ENCODE measurements at places on chromosomes 7 and 10.

GRCh38 chr10:118253397-118253796, 88.7 kb downstream of the FAM204A start:
- DNase-seq: no peak

DNA sequence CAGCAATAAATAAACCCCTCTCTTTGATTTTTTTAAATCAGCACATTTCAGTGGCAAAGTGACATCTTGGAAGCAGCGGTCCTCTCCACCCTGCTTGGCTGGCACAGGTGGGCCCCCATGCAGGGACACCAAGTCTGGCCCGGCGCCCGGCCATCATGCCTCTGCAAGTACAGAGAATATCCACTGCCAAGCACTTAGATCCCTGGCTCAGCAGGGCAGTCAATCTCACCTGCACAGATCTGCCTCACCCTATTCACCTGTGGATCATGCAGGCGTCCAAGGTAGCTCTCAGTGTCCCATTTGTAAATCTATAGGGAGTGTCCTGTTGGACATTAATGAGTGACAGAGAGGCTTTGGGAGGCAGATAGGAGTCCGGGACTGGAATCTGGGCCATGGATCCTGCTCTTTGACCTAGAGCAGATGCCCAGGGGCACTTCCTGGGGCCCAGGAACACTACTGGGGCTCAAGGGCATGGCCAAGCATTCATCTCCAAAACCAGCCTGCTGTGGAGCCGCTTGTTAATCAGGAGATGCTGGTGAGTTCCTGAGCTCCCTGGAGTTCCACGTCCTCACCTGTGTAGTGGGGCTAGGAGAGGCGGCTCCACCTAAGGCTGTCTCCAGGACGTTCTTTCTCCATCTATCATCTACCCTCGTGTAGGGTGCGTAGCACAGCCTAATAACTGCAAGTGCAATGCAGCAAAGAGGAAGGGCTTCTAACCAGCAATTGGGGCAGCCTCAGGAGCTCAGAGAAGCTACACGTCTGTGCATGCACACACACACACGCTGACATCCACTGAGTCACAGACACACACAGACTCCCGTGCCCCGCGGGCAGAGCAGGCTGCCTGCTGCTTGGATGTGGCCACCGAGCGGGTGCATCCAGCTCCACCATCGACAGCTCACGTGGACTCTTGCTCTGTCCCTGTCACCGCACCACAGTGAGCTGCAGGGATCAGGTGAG, 123.6 kb downstream of the OAT start:
- no peak for DNase-seq

- no peak for DNase-seq
These were observed 41.4 kb downstream of the GNA12 start for GRCh38 chr7:2802504-2803341.

DNA sequence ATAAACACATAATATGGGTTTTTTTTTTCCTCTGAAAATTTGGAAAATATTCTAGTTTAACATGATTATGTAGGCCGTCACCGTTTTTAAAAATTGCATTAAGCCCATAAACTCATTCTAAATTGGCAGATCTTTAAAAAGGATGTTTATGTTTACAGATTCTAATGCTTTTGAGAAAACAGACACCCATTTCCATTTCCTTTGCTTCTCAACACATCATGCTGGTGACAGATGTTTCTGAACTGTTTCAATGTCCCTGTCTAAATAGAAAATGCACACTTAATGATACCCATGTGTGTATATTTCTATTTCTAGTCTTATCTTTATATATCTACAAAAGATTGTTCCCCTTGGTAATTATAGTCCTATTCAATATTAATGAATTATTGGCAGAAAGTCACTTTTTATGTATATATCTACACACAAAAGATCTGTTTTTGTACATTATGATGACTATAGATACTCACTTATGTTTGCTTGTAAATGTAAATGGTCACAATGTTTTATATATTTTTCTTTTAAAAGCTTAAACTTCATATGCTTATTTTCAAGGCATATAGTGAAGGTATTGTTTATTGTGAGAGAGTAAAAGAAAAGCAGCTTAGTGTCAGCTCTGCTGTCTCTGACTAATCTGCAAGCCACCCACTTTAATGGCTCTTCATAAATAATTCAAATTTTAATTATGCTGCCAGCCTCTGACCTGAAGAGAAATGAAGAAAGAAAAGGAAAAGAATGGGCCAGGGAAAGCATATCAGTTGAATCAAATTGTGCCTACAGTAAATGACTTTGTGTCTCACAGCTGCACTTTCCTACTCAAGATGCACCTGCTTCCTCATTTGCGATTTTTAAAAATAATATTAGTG, 179.4 kb downstream of the CACNA2D1 start:
- DNase-seq: no peak

- DNase-seq: no peak
These were observed 28.4 kb downstream of the CNPY1 start for GRCh38 chr7:155517969-155518368.

- DNase-seq: no peak
These were observed 282.9 kb downstream of the ADARB2 start for GRCh38 chr10:1454428-1454827.

- DNase-seq: no peak
These were observed 296.6 kb upstream of the ETV1 start for GRCh38 chr7:14286036-14286435.

DNA sequence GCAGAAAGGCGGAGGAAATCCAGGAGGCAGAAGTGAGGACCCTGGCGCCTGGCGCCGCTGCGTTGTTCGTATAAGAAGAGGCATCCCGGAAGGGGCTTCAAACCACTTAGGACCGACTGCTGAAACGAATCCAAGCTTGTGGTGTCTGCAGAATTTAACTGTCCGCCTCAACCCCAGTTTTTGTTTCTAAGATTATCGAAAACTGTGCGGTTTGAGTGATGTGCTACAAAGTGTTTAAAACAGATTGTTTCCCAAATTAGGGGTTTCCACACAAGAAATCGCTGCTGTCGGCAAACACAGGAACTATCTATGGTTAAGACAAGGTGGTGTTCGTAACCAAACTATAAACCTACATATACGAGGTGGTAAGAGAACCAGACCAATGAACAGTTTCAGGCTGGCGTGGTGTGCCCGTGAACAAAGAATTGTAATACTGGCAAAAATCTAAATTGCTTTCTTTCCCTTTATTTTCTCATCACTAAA, 835 bp upstream of the DGKI start:
- no peak for DNase-seq

- DNase-seq: peak; percentile 8
These were observed 748 bp downstream of the PHTF2 start for GRCh38 chr7:77799078-77799964.

DNA sequence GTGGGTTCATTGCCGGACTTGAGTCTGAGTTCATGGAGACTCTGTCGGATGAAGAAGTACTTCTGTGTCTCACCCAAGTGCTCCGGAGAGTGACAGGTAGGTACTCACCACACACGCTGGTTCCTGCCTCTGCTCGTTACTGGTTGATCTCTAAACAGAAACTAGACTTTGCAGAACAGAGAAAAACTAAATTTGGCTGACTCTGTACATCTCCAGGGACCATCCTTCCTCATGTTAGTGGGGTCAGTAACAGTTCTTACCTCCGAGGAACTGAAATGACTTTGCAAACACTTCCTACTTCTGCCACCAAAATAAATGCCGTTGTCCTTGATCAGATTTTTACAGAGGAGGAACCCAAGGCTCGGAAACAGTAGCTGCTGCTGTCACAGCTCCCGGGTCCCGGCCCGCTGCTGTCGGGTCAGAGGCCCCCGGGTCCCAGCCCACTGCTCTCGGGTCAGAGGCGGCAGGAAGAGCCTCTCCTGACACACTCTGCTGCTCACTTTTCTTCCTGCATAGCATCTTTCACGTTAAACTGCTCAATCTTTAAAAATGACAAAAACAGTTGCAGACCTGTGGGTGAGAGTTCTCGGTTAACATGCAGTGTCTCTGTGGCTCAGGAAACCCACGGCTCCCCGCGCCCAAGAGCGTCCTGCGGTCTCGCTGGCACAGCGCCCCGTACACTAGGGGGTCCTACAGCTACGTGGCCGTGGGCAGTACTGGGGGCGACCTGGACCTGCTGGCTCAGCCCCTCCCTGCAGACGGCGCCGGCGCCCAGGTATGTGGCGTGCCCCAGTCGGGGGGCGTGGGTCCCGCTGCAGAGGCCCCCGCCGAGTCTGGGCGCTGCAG, 4.8 kb upstream of the MTG1 start:
- DNase-seq: no peak

DNA sequence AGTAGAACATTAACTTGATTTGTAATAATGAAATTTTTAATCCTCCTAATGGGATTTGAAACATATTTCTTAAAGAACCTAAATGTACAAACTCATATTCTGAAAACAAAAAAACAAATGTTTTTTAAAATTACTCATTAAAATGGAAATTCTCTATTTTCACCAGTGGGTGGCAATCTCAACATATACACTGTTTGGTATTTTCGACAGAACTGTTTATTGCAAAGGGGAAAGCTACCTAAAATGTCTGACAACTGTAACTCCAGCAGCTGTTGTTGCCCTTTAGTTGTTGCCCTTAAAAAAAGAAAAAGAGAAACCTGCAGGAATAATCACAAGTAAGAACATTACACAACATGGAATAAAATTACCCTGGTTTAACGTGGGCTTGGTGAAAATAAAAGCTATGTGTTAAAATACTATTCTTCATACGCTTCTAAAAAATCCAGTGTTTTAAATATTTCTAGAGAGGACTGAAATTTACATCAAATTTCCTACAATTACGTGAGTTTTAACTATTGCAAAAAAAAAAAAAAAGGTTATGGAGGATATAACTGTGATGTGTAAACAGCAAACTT, 54.5 kb downstream of the COL1A2 start:
- no peak for DNase-seq

GRCh38 chr7:50837965-50838364, 55.3 kb upstream of the GRB10 start:
- DNase-seq: no peak

Measured in activated T-helper 9 cell treated with anti-CD3 and anti-CD28 coated beads, Interleukin-2, amount 50 U/mL, for 16 hours (primary cell).